Activated naive CD4-positive, alpha-beta T cell treated with anti-CD3 and anti-CD28 coated beads for 36 hours (primary cell): ENCODE measurements at places on chromosomes 11 and 22.

DNA sequence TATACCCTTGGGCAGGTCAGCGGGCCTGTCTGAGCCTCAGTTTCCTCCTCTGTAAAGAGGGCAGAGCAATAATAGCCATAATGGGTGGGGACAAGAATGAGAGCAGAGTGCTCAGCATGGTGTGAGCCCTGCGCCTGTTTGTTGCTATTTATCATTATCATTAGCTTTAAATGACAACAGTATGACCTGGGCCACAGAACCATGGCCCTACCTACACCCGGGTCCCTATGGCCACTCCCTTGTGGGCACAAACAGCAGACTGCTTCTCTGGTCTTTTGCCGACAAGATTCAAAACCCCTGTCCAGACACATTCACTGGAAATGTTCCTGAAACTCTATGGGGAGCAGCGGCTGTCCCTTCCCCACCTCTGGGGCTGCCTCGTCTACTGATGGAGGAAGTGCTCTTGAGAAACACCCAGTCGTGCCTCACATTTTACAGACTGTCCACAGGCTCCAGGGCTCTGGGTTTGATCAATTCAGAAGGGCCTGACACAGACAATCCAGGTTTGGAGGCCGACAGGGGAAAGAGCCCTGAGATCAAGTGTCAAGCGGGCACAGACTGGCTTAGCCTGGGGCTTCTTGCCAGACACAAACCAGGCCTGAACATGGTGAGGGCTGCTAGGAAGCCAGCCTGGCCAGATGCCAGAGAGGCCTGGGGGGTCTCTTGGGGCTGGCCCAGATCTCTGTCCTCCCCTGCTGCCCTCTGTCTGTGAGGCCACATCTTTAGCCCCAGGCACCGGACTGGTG lies 112.5 kb upstream of the CD82 start:
- H3K4me3 ChIP-seq = no peak overlapping the region
- H3K4me1 ChIP-seq = no peaks in the 10 kb centered on the region
- no peak for DNase-seq
- H3K27ac ChIP-seq = no peak overlapping the region

DNA sequence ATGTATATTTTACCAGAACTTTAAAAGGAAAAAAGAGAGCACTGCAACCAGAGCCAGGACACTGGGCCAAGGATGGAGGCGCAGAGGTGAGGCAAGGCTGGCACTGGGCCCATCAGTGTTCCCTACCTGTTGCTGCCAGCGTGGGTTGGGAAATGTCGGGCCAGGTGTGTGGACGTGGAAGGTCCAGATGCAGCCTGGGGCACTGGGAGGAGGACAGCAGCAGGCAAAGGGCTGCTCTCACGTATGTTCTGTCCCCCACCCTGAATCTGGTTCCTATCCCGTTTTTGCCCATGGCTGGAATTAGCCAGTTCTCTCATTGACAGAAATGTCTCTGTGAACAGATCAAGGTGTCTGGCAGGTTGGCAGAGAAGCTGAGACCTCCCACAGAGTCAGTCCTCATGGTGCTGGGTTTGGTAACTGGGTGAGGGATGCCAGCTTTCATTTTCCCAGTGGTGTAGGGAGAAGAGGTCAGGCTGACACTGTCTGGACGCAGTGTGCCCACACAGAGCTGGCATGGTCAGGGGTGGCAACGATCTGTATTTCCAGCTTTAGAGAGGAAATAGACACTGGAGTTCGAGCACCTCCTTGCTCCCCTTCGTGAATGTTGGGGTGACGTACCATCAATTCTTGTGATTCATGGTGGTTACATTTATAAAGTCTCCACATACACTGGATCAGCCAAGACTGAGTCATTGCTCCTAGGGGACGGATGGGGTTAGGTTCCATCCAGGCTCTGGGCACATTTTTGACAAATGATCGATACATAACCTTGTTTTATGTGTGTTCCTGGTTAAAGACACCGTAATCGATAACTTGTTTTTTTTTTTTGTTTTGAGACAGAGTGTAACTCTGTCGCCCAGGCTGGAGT lies 4.3 kb upstream of the PNPLA3 start:
- H3K27ac ChIP-seq = no peak overlapping the region
- peaks cover 12% of the 10 kb centered on the region for H3K27me3 ChIP-seq
- peaks cover 4% of the 10 kb centered on the region for H3K4me1 ChIP-seq
- no peaks in the 10 kb centered on the region for H3K36me3 ChIP-seq
- H3K4me3 ChIP-seq = no peak overlapping the region

GRCh38 chr11:73498343-73498742 lies 99.6 kb downstream of the FAM168A start:
- peaks cover 6% of the 10 kb centered on the region for H3K36me3 ChIP-seq
- H3K4me3 ChIP-seq = no peak overlapping the region
- peaks cover 25% of the 10 kb centered on the region for H3K4me1 ChIP-seq
- H3K27ac ChIP-seq = no peak overlapping the region
- H3K27me3 ChIP-seq = no peaks in the 10 kb centered on the region

DNA sequence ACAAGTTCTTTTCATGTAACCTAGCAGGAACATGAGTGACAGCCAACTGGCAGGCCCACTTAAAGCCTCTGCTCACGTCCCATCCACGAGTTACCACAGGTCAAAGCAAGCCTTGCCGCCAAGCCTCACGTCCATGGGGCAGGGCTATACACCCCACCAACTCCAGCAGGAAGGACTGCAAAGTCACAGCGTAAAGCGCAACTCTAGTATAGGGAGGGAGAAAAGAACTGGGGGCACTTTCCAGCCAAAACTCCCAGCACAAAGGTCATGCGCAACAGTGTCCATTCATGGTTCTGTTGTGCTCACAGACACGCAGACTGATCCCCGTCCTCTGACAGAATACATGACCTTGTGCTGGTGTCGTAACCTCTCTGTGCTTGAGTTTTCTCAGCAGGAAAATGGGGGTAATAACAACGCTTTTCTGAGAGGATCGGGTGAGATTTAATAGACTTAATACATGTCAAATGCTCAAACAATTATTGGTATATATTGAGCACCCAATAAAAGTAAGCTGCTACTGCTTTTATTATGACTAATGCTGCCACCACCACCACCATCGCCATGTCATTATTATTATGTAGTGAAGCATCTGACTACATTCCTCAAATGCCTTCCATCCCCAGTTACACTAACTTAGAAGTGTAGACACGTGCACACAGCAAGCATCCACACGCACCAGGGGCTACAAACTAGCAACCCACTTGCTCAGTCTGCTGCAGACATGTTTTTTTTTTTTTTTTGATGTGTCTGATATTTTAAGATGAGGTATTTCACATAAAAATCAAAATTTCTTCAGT lies 104.4 kb upstream of the PARVA start:
- DNase-seq = no peak
- no peaks in the 10 kb centered on the region for H3K36me3 ChIP-seq
